Stimulated activated CD4-positive, alpha-beta T cell treated with anti-CD3 and anti-CD28 coated beads, TNF-alpha, amount 100 ng/mL, for 1 hour (primary cell): ENCODE measurements at places on chromosomes 7 and 10.

DNA sequence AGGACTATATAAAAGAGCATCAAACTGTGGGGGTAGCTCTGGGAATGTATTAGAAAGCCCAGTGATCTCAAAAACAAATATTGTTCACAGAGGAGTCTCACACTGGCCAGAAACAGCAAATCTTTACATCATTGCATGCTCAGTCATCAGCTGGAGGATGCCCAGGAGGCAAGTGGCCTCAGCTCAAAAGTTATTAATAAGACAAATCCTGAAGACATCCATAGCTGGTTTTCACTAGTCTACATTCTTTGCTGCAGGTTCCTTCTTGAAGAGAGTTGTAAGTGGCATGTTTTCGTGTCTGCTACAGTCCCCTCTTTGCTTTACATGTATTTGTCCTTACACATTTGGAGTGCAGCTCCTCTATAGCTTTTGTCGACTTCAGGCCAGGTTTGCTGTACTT is 8.6 kb upstream of the CCDC7 start:
- no peak for DNase-seq

DNA sequence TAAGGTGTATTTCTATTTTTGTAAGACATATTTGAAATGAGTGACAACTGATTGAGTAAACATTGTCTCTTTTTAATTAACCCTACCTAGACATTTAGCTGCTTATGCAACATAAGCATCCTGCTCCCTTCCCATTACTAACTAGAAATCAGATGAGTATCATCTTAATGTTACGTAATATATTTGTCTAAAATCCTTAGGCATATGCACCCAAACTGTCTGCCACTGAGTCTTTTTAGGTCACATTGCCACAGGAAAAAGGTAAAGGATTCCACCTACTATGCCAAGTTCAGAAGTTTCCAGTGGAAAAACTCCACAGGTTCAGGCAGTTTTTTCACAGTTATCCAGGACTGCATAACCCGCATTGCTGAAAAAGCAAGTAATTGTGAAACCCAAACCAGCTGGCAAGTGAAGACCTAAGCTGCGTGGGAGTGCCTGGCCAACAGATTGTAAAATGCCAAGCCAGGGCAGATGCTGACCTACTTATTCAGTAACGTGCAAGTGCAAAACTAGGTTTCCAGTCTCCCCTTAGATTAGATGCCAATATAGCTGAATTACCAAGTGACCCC is 983.7 kb downstream of the GATA3 start:
- DNase-seq, result no peak

DNA sequence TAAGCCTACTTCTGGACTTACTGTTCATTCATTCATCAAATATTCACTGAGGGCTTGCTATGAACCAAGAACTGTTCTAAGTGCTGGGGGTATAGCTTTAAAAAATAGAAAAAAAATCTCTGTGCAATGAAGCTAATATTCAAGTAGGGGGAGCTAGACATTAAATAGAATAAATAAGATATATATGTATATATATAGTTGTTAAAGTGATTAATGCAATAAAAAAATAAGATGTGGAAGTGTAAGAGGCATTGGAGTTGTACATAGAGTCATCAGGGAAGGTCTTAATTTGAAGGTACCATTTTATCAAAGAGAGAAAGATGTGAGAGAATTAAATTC is 181.2 kb upstream of the AGR3 start:
- DNase-seq, result no peak

DNA sequence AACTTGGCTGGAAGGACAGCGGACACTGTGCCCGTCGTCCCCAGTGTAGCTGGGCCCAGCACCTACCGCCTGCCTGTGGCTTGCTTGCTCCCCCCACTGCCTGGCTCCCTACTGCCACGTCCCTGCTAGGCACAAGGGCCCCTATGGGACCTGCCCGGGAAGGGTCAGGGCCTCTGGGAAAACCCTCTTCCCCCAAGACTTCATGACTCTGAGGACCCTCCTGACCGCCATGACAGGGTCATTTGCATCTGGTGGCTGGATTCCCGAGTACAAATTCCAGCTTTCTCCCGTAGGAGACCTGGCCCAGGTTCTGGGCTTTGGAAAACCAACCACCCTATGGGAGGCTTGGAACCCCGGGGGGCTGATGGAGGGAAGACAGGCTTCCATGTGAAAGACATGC is 1.4 kb upstream of the MMD2 start:
- no peak for DNase-seq

GRCh38 chr10:101716891-101717659 is 22.1 kb upstream of the FBXW4 start:
- no peak for DNase-seq

DNA sequence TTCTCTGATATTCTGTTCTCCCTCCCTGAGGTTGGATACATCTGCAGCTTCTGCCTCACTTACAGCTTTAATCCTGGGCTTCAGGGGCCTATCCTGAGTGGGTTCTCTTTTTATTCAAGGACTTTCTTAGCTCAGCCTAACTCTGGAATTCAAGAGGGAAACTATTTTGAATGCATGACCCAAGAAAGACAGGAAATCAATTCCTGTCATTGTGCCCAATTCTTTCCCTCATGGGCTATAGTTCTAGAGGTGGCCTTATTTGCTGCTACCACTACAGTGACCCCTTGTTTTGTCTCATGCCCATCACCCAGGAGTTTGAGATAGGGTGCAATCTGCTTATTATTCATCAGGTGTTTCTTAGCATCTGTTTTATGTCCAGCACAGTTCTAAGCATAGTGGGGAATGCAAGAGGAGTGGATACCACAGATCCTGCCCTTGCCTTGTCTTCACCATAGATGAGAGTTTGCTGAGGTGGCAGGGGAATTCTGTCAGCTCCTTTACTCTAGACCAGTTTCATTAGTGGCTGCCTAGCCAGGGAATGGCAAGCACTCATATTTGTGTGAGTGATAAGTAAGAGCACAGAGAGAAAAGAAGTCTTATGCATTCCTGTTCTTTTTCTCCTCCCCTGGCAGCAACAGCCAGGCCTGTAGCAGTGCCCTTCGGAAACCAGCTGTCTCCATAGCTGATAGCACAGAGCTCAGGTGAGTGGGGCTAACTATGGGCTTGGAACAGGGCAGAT is 19.4 kb downstream of the STRIP2 start:
- no peak for DNase-seq

DNA sequence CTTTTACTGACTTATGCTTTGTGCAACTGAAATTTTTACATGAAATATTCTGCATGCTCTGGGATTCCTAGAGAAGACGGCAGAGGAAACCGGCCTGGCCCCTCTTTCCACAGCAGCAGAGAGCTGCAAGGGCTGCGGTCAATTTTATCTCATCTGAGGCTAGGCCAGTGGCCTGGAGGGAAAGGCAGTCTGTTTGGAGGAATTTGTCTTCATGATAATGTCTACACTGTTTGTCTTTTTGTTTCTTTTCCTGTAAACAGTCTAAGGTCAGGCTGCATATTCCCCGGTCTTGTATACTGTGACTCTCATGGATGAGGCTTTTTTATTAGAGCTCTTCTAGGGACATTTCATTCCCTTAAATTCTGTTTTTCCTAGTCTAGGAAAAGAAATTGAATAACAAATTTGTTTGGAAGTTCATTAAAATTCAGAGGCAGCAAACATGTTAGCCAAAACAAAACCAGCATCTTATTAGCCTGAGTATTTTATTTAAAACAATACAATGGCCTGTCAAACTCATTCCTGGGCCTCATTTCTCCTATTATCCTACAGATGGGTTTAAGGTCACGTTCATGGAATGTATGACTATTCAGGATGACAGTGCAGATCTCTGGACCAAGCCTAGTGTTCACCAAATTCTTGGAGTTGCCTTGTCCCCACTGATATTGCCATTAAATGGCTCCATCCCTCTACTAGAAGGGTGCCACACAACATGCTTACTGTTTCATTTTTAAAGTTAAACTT is 26.4 kb downstream of the LAMB4 start:
- no peak for DNase-seq

GRCh38 chr7:46454816-46455215 is 533.7 kb upstream of the IGFBP3 start:
- no peak for DNase-seq

DNA sequence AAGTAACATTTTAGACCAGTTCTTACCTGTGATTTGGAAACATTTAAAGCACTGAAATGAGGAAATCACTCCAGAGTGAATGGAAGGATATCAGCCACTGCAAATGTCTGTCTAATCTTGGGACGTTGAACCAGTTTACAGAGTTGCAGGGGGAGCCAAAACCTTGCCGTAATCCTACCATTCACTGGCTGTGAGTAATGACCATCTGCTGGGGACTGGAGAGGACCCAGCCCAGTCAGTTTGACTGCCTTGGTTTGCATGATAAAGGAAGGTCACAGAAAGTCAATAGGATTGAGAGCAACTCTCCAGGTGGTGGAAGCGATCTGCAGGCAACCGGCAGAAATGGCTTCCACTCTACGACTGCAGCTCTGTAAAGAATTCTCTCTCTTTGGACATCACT is 167.2 kb downstream of the AKR1D1 start:
- no peak for DNase-seq

GRCh38 chr10:125269716-125270115 is 109.4 kb upstream of the CTBP2 start:
- DNase-seq, result no peak

DNA sequence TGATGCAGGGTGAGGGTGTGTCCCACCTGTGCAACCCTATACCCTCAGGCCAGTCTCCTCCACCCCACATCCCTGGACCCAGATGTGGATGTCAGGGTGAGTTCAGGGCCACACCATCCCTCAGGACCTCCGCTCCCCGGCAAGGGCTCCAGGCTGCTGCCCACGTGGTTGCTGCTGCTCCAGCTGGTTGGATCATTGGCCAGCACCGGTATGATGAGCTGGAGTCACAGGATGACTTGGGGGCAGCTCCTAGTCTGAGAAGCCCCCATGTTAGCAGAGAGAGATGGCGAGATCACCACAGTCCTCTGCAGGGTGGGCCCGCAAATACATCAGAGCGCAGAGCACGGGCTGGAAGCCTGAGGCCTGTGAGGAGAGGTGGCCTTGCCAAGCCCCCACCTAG is 103.3 kb upstream of the GDF10 start:
- DNase-seq, result no peak

- no peak for DNase-seq
Observed at GRCh38 chr10:49550563-49550962, 11.6 kb upstream of the ERCC6 start.

DNA sequence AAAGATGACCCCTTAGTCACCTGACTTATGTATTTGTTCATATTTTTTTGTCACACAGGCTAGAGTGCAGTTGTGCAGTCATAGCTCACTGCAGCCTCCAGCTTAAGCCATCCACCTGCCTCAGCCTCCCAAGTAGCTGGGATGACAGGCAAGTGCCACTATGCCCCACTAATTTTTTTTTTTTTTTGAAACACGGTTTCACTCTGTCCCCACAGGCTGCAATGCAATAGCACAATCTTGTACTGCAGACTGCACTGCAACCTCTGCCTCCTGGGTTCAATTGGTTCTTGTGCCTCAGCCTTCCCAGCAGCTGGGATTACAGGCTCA is 1.8 kb downstream of the MBLAC1 start:
- DNase-seq, result no peak

DNA sequence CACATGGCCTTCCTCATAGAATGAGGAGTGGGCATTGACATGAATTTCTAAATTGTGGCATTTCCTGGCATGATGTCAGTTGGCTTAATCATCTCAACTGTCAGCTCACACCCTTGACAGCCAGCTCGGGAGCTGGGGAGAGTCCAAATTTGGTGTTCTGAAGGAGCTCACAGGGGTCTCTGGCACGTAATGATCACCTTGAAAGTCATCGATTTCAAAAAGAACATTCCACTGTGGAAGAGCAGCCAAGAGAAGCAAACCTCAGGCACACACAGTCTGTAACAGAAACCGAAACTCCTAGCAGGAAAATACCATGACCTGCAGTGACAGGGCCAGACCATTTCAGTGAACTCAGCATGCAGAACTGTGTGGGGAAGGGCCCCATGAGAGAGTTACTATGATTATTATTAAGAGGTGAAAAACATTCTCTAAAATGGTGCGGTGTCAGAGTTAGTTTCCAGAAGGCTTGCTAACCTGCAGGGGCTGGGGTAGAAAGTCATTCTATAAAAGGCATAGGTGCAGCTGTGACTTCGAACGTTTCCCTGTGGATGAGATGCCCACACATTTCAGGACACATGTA is 26.4 kb upstream of the KLF6 start:
- no peak for DNase-seq

DNA sequence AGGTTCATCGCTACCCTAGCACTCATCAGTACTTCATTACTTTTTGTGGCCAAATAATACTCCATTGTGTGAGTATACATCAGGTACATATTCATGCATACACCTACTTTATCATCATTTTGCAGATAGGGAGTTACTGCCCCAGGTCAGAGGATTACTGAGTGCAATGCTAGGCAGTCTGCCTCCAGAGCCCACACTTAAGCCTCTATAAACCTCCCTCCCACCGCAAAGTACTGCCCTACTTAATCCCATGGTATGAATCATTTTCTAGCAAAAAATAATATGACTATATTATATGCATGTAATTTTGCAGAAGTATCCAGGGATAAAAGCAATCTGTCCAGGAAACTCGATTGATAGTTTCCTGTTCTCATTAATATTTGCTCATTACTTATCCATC is 194.3 kb downstream of the GRID1 start:
- no peak for DNase-seq

DNA sequence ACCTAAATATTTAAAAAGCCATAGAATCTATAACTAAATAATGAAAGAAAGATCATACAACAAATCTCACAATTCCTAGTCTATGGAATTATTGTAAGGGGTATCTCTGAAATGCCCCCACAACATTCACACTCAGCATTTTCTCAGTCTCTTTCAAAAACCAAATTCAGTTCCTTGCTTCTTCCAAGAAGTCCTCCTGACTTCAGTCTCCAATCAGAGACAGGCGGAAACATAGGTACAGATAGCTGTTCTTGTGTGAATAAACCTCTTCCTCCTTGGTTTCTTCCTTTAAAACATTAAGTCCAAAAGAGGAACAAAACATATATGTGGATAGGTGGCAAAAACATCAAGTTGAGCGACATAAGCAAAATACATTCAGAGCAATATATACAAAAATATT is 13.9 kb upstream of the FBXW4 start:
- DNase-seq, result no peak

DNA sequence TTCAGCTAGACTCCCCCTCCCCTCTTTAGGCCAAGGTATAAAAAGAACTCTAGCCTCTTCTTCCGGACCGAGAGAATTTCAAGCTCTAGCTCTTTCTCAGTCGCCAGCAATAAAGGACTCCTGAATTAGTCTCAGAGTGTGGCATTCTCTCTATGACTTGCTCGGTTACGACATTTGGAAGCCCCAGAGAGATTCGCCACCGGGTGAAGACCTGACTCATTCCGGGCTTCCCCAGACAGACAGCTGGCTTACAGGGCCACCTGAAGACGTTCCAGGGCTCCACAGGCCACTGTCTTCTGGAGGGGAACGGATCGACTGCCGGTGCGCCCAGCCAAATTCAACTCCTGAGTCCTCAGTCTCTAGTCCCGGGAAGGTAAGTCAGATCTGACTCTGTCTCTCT is at the start of gene AKR1B15:
Gene AKR1B15 (plus strand): TSS at position 234 of the 400 bp plus-strand sequence. CDS start 15,510 bp downstream, outside the sequence.
- no peak for DNase-seq
